ENCODE measurements at places on chromosomes 5 and 9. TPM values are rescaled to one million over a fixed set of nuclear protein-coding genes. Genes with fewer than 3 reads are reported as not detected.

DNA sequence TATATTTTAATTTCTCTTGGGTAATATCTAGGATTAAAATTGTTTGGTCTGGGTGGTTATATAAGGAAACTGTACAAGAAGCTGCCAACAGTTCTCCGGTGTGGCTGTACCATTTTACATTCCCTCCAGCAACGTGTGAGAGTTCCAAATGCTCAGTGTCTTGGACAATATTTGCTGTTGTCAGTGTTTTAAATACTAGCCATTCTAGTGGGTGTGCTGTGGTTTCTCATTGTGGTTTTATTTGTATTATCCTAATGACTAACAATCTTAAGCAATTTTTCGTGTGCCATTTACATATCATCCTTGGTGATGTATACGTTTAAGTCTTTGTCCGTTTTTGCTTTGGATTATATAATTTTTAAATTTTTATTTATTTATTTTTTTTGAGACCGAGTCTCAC, 34.0 kb downstream of the TNFSF15 start:
- no peak for DNase-seq

DNA sequence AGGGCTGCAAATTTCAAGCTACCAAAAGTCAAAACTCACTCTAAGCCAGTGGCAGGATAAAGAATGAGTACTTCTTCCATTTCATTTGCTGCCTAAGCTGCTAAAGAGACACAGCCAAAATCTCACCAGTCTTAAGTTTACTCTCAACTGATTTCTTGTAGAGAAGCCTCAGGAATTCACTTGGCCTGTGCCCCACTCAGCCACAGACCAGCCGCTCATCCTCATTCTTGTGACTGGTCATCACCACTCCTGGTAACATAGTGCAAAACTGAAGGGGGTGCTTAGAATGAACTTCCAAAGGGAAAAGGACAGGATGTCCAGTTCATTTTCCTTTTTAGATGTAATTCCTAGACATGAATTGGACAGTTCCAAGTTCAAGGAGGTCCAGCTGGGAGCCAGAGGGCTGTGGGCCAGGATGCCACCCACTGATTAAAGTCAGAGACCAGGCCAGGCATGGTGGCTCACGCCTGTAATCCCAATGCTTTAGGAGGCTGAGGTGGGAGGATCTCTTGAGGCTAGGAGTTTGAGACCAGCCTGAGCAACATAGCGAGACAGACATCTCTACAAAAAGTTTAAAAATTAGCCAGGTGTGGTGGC, 72.7 kb upstream of the RANBP3L start:
- DNase-seq, result no peak

GLDC gene
- polyA plus RNA-seq, result 2.8 TPM

DNA sequence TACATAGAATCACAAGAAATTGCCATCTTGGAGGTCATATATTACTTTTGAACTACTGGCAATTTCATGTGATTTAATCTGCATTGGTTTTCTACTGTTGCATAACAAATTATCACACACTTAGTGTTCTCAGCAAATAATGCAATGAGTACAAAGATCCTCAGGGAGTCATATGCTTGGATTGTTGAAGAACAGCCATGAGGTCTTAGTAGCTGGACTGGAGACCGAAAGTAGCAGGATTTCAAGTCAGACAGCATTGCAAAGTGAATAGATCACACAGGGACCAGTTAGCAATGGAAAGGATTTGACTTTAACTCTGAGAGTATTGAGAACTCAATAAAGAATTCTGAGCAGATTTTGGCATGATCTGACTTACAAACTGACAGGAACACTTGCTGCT, 32.2 kb upstream of the FRMD3 start:
- no peak for DNase-seq

DNA sequence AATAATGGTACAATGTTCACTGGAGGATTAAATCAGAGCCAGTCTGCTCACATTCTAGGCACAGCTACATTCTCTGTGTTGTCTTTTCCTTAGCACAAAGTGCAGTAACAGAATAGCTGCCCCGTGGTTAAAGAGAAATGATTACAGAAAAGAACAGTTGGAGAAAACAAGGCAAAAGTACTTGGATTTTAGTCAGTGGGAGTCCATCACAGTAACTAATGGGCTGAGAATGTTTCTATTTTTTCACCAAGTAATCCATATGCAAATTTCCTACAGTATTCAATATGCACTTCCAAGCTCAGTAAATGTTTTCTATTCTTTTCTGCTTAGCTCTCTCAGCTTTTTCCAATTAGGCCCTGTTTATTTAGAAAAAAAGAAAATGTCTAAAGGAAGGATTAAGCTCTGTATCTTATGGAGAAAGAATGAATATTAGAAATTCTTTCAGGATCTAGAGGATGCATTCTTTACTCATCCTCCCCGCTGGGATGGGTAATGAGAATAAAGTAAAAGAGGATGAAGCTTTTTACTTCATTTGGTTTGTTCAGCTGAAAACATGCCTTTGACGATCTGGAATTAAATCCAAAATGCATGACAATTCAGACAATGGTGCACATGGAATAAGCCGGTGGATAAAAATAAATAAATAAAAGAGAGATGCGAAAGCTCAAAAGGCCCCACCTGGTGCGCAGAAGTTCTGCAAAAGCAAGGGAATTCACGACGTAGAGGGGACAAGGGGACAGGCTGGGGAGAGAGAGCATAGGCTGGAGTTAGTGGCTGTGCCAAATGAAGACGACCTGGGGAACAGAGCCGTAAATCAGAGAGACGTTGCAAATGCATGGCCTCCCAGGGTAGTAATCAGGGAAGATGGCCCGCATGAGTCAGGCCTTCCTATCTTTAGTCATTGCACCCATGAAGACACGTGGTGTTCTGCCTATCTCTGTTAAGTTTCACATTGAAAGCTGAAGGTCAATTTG, 345.2 kb downstream of the GLIS3 start:
- no peak for DNase-seq

GRCh38 chr5:169398515-169398914, 97.6 kb upstream of the SLIT3 start:
- no peak for DNase-seq

ADGRV1 gene
- 12.5 TPM for polyA plus RNA-seq

GRXCR2 gene
- polyA plus RNA-seq, result not detected

All from left lung (tissue), 14 donors.